Naive thymus-derived CD8-positive, alpha-beta T cell (primary cell): ENCODE measurements at places on chromosomes 12 and 14. TPM values are rescaled to one million over a fixed set of nuclear protein-coding genes. Genes with fewer than 3 reads are reported as not detected.

GRCh38 chr14:73243341-73243740, 6.0 kb downstream of the PAPLN start:
- peaks cover 59% of the 10 kb centered on the region for H3K27me3 ChIP-seq
- H3K27ac ChIP-seq: no peak overlapping the region
- no peak for DNase-seq

DNA sequence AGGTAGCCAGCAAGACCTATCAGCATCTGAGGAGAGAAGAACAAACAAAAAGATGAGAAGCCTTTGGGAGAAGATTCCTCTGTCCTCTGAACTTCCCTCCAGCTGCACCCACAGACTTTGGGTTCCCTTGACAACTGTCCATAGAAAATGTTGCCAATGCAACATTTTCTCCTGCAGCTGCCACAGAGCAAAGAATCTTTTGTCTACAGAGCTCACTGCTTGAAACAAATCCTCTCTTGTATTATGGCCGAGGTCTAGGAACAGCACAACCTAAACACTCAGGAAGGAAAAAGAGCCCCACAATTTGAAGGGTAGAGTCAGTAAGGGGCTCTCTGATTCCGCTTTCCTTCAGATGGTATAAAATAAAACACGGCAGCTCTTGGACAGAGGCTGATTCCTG, 14.3 kb downstream of the POMT2 start:
- no peak for DNase-seq
- no peak overlapping the region for H3K27ac ChIP-seq
- no peak overlapping the region for H3K4me3 ChIP-seq
- H3K27me3 ChIP-seq: no peaks in the 10 kb centered on the region
- no peaks in the 10 kb centered on the region for H3K4me1 ChIP-seq

GRCh38 chr14:51860164-51860824, at the start of gene GNG2:
Gene GNG2, plus strand, starts transcription at chr14:51860612. Its CDS starts 90,067 bp downstream, at chr14:51950679.
- peak within 1 kb of the TSS; percentile 98 for H3K27ac ChIP-seq
- H3K27me3 ChIP-seq: no peaks in the 10 kb centered on the region
- peaks cover 3% of the 10 kb centered on the region for H3K36me3 ChIP-seq
- peak within 1 kb of the TSS; percentile 94 for H3K4me3 ChIP-seq
- DNase-seq: peak; percentile 86

LMNTD1 gene
- not detected for polyA plus RNA-seq

DNA sequence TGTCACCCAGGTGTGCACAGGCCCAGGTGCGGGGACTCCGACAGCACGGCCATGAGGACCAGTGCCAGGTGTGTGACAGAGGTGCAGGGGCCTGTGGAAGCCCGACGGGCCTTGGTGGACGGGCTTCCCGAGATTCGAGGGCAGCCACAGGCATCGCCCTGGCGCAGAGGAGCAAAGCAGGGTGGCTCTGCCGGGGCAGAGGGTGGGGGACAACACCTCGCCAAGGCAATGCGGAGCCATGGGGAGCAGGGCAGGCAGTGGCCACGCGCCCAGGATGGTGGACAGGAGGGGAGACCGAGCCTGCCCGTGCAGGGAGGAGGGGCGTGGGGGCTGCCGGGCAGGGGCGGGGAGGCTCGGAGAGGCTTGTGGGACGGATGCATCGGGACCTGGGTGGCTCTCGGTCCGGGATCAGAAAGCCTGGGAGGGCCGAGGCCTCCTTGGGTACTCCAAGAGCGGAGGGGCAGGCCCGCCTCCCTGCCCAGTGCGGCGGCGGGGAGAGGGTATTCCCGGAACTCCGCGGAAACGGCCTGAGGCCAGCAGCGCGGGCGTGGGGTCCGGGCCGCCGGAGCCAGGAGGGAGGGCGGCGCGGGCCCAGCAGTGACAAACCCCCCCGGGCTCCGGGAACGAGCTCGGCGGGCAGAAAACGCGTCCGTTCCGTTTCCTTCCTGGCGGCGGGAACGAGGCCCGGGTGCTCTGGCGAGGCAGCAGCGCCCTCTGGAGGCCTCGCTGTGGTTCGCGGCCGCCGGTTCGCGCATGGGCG, 1.6 kb downstream of the TMEM121 start:
- H3K27ac ChIP-seq: peak overlapping the region; percentile 37
- H3K4me3 ChIP-seq: peak overlapping the region; percentile 59
- peak; percentile 79 for DNase-seq
- H3K4me1 ChIP-seq: peaks cover 5% of the 10 kb centered on the region
- H3K27me3 ChIP-seq: no peaks in the 10 kb centered on the region
- H3K36me3 ChIP-seq: no peaks in the 10 kb centered on the region

- H3K36me3 ChIP-seq: no peaks in the 10 kb centered on the region
- DNase-seq: no peak
- no peak overlapping the region for H3K4me3 ChIP-seq
- H3K27me3 ChIP-seq: no peaks in the 10 kb centered on the region
- peaks cover 28% of the 10 kb centered on the region for H3K4me1 ChIP-seq
Observed at GRCh38 chr14:54734966-54735365, 167.7 kb downstream of the GCH1 start.

- H3K4me3 ChIP-seq: peak overlapping the region; percentile 45
- H3K27me3 ChIP-seq: no peaks in the 10 kb centered on the region
- H3K36me3 ChIP-seq: no peaks in the 10 kb centered on the region
- H3K27ac ChIP-seq: no peak overlapping the region
- peaks cover 17% of the 10 kb centered on the region for H3K4me1 ChIP-seq
Observed at GRCh38 chr14:89902881-89903280, 51.6 kb downstream of the EFCAB11 start.
